Suppressor macrophage treated with lipopolysaccharide for 4 hours (primary cell): ENCODE measurements at places on chromosomes 11 and 22.

GRCh38 chr11:115710426-115710825 is 206.2 kb upstream of the CADM1 start:
- no peak for DNase-seq

DNA sequence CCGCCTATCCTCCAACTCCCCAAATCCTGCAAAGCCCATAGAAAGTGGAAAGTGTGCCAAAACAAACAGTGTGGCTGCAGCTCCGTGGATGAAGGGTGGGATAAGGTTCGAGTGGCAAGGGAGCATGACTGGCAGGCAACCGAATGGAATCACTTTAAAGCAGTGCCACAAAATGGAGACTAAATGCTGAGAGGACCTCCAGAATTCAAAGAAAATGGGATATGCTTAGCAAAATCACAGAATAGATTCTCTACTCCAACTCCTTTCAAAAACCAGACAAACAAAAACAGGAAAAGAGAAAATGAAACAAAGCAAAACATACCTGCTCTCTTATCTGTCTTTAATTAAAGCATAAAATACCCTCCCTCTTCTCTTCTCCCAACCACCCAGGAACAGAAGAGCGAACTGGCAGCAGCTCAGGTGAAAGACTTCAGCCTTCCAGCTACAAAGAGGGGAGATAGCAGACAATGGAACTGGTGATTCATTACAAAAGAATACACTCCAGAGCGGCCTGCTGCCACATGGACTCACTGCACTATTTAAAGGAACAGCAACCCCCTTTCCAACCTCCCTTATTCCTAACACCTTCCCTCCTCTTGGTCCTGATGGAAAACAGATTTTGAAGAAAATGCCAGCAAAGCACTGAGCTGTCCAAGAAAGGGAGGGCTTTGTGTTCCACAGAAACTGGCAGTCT is 118.5 kb downstream of the APOL5 start:
- DNase-seq = no peak

DNA sequence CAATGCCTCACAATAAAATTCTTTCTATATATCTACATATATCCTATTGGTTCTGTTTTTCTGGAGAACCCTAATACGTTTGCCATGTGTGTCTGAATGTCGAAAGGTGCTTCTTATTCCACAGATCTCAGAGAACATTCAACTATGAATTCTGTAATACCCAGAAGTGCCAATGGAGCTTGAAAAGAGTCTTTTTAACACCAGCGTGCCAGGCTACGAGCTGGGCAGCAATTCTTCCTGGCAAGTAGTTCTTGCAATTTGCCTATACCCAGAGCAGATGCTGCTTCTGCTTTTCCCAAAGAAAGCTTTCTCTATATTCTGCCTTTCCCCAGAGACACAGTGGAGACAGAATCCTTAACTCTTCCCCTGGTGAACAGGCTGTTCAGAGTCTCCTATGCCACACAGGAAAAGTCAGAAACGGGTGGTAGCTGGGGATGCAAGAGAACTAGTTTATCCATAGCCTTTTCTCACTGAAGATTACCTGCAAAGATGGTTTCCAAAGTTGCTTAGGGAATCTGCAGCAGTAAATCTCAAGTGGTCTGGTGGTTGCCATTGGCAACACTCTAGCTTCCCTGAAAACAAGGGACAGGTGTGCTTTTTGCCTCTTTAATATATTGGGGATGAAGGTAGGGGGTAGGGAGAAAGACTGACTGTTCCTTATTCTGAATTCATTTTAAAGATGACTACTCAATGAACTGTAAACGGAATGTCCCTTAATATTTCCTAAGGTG is 16.8 kb upstream of the PAFAH1B2 start:
- no peak for DNase-seq

DNA sequence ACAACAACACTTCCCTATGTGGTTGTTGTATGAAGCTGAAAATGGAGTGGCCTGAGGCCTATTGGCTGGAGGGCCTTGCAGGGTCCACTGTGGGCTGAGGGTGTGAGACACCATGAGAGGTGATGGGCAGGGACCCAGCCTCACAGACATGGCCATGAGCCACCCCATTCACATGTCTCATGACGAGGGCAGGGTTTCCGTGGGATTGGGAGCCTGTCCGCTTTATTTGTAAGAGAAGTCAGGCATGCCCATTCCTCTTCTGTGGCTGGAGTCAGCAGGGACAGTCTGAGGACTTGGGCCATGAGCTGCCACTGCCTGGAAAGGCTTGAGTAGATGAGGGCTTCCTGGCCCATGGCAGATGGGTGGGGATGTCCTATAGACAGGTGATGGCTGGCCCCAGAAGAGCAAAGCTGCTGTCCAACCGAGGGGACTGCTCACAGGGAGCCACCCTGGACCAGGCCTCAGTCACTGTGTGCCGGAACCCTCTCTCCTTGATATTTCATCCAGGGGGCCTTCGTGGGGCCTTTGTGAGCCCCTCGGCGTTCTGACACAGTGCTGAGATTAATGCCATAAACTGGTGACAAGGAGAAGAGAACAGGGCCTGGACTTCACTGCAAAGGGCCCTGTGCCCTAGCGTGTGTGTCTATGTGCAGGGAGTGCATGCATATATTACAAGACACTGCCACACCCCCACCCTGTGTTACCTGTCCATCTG is 971.9 kb downstream of the BRD1 start:
- no peak for DNase-seq

GRCh38 chr11:28849053-28849452 is 740.9 kb downstream of the METTL15 start:
- DNase-seq = no peak

GRCh38 chr22:39095971-39096370 is 1.1 kb upstream of the APOBEC3H start:
- DNase-seq = no peak
